ENCODE measurements at places on chromosomes 1 and 21.

DNA sequence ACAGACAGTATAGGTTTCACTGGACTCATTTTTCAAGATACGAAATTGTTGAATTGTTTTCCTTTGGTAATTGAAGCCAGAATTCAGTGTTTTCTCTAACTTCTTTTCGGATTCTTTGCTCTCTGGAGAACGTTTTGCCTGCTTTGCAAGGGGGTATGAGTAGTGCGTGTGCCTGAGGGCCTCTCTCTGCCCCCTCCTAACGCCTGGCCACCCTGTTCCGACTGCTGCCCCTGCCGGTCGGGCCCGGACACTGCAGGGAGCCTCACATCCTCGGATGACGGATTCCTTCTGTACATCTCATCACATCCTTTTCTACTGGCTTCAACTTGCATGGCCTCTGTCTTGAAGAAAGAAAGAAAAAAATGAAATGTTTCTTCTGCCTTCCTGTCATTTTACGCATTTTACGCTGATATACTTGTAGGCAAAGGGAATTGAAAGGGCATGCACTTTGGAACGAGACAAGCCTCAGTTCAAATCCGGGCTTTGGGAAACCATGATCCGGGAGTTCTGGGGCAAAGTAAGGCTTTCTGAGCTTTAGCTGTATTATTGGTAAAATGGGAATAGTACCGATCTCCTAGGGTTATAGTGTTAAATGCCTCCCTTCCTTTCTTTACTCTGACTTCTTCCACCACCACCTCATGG, 65.1 kb downstream of the DISC1 start:
- DNase-seq = peak; percentile 52

DNA sequence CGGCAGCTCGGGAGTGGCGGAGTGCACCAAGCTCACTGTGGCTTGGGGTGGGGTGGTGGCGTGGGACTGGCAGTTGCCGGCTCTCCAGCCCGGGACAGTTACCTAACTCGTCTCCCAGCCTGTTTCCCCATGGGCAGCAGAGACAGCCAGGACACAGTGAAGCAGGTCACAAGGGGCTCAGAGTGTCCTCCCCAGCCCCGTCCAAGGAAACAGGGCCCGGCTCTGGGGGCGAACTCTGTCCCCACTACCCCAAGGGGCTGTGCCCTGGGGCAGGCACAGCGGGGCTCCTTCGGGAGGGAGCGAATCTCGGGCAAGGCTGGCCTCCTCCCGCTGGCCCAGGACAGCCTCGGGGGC, 759 bp downstream of the GPR157 start:
- DNase-seq = peak; percentile 35

DNA sequence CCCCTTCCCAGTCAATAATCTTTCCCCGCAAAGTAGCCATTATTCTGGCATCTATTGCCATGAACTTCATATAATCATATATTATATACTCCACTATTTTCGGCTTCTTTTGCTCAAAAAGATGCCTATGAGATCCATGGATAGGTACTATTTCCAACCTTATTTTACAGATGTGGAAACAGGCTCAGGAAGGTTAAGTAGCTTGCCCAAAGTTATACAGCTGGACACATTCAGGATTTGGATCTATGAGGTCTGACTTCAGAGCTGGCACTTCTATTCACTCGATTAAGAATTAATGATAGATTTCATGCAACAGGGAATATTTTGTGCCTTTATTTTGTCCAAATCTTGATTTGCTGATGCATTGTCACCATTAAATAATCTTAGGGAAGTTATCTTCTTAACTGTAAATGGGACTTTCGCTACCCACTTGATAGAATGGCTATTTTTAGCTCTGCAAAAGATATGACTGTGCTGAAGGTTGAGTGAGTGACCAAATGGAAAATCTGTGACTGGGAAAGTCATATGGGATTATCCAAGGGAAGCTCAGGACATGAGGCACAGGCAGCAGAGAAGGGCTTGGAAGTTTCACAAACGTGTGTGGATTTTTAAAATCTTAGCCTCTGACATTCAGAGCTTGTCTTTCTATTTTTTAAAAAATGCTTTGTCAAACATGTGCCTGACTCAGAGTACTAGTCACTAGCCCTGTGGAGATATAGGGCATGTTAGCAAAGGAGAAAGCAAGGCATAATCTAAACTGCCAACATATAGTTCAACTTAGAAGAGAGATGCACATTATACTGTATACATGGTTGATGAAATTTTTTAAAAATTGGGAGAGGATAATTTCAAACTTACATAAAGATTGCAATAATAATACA, 36.5 kb downstream of the GIPC2 start:
- peak; percentile 69 for DNase-seq

GRCh38 chr1:101965341-101965740, 31.4 kb downstream of the OLFM3 start:
- DNase-seq = no peak

- no peak for DNase-seq
These were observed 40.0 kb upstream of the DSCAM start for GRCh38 chr21:40886931-40887330.

GRCh38 chr1:39405358-39405757, 86.1 kb upstream of the BMP8A start:
- DNase-seq = peak; percentile 48

DNA sequence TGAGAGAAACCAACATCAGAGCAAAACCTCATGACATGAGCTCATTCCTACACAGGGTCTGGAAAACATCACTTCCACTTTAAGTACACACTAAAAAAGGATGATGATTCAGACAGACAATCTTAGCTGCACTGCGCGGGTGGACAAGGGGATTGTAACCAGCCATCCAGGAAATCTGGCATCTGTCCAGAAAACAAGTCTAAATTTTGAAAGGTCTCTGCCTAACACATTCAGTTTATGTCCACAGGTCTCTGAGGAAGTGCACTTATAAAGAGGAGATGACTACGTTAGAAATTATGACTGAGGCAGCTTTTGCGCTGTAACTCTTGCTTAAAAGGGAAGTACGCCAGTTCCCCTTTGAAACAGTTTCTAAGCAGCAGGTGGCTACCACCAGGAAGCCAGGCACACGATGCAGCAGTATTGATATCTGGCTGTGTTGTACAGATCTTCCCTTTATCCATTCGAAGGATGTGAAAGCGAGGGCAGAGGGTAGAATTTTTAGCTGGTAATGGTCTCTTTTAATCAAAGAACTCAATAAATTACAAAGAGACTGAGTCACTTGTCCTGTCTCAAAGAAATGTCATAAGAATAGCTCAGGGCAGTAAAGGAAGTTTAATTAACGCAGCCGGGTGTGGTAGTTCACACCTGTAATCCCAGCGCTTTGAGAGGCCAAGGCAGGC, 128.0 kb downstream of the SETD4 start:
- peak; percentile 91 for DNase-seq

- peak; percentile 50 for DNase-seq
These were observed 9.1 kb downstream of the CDKN2C start for GRCh38 chr1:50978852-50979781.

DNA sequence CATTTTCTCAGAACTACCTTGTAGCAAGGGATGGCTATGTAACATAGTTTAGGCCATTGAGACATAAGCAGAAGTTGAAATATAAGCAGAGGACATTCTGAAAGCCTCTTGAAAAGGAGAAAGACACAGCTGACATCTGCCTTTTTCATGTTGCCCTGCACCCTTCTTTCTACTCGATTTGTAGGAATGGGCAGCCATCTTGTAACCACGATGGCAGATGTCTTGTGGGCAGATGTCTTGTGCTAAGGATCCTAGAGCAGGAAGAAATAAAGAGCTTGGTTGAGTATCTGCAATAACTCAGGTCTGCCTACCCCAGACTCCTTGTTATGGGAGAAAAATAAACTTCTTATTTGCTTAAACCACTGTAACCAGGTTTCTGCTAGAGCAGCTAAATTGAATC, 351.0 kb downstream of the PDE4B start:
- DNase-seq = no peak

- DNase-seq = no peak
These were observed 106.7 kb downstream of the SETD4 start for GRCh38 chr21:35953597-35953996.

DNA sequence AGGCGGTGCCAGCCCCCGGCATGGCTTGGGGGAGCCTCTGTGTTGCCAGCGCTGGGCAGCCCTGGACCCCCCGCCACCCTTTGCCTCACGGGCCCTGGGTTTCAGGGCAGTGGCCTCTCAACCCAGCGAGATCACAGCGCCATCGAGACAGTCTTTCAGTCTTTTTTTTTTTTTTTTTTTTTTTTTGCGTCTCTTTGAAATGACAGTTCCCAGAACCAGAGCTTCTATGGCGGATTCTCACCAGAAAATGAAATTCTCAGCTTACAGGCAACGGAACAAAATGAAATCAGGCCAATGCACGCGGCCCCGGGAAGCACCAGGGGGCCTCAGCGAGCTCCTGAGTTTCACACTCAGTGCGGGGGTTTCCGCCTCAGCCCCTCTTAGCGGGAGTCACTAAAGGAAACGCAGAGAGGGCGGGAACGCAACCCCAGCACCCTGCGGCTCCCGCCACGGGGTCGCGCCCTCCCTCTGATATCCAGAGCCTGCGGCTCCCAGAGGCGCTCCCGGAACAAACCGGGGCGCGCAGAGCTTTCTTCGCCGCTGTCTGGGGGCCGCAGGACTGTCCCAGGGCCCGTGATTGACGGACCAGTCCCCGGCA, 8.0 kb upstream of the COL6A1 start:
- peak; percentile 82 for DNase-seq

DNA sequence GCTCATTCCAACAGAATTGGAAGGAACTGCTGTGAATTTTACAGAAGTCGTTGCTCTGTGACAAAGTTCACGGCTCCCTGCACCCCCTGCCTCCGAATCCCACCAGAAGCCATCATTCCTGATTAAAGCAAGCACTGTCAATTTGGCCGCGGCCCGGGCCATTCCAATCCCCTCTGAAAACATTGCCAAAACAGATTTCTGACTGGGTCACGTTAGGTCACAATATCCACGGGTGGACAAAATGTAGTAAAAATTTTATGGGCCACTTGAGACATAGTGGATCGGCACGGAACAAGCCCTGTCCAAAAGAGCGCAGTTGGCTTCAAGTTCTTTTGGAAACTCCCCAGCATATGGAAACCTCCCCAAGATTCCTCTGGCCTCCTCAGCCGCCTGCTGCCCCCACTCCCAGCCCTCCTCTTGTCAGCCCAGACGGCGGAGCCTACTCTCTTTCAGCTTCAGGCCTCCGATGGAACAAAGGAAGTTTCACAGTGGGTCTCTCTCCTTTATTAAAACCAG, 67.2 kb upstream of the IFNAR2 start:
- DNase-seq = no peak

- peak; percentile 48 for DNase-seq
These were observed 137.4 kb downstream of the C1orf21 start for GRCh38 chr1:184524248-184524647.

GRCh38 chr1:91349524-91349923, 55.1 kb downstream of the HFM1 start:
- no peak for DNase-seq

DNA sequence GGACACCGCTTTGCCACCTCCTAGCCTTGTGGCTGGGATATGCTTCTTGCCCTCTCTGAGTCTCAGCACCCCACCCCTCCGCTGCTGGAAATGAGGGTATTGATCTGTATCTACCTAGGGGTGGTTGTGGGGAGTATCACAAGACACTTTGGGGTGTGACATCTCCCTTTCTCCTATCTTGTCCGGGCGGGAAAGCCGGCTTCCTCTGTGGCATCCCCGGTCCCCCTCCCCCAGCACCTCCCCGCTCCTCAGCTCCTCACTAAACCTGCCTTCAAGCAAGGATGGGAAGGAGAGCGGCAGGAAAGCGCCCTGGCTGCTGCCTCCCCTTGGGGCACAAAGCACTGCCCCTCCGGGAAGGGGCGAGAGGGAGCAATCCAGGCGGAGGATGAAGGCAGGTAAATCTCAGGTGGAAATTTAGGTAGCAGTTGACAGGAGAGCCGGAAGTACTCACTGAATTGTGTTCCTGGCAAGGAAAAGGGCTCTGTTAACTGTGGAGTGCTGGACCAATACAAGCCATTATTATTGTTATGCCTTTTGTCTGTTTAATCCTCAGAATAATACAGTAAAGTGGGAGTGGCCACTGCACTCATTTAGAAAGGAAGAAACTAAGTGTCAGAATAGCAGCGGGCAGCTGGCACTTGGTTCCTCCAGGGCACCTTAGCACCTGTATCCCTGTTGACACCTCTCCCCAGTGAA, 49.0 kb upstream of the LRP8 start:
- no peak for DNase-seq

DNA sequence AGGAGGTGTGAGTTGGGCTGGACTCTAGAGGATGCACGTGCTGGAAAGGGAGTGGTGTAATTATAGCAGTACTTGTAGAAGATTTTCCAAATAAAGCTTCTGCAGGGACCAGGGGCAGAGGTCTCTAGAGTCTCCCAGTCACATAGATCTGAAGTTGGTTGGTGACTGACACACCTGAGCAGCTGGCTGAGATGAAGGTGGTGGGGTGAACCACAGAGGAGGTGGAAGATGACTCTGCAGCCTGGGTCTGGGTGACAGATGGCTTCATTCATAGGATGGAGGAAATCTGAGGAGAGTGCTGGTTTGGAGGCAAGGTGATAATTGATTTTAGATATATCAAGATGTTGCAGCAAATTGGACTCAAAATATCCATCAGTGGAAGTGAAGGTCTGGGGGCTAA, 178.9 kb upstream of the IVNS1ABP start:
- DNase-seq = no peak

GRCh38 chr1:93007941-93008577, 46.8 kb upstream of the DIPK1A start:
- peak; percentile 39 for DNase-seq

GRCh38 chr1:119115311-119115710, 25.1 kb downstream of the WARS2 start:
- no peak for DNase-seq

DNA sequence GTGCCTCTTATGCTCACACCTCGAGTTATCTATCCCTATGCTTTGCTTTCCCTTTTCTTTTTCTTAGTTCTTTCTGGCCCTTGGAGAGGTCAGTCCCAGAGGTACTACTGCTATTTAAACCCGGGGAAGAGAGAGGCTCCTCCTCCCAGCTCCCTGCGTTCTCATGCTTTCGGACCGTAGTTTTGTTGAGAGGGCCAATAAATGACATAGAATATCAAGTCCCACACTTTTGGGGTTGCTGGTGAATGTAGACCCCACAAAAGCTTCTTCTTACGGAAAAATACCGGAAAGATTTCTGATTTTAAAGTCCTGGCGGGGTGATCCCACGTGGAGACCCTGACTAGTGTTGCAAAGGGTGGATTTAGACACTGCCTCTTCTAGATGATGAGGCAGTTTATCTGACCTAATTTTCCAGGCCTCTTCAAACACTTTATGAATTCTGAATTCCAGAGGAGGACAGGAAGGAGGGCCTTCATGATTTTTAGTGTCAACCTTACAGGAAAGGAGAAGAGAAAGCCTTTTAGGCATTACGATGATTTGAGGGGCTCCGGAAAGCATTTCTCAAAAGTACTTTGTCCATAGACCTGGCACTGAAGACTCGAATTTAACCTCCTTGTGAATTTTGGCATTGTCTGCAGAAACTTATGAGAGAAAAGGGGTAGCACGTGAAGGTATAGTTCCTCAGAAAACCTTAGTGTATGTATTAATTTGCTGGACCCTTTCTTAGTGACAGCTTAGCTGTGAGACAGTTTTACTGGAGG, 694 bp downstream of the TMEM167B start:
- DNase-seq = peak; percentile 69

- DNase-seq = no peak
These were observed 50.0 kb upstream of the NPL start for GRCh38 chr1:182739545-182739944.

GRCh38 chr1:1721201-1721600, 3.0 kb downstream of the CDK11A start:
- DNase-seq = no peak

Measured in EH (cell line).